ENCODE measurements at places on chromosomes 16 and 17.

DNA sequence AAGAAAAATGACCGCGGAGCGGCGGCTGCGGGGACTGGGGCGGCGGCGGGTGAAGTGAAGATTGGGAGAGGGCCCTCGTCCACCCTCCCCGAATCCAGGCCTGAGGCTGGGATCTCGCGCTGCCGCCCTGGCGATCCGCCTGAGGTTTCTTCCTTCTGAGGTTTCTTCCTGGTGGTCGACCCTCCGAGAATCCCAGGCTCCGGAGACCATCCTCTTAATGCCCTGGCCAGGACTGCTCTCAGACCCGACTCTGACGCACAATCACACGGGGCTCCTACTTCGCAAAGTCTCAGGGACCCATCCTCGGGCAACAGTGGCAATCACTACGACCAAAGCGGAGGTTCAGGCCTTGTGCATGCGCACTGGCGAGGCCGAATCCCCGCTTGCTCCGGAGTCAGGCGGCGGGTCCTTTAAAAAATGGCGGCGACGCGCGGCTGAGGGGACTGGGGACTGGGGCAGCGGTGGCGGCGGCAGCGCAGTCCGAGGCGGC is 18.0 kb upstream of the KCNJ18 start:
- DNase-seq, result no peak

- no peak for DNase-seq
These were observed 15.4 kb downstream of the UBN1 start for GRCh38 chr16:4862639-4863038.

DNA sequence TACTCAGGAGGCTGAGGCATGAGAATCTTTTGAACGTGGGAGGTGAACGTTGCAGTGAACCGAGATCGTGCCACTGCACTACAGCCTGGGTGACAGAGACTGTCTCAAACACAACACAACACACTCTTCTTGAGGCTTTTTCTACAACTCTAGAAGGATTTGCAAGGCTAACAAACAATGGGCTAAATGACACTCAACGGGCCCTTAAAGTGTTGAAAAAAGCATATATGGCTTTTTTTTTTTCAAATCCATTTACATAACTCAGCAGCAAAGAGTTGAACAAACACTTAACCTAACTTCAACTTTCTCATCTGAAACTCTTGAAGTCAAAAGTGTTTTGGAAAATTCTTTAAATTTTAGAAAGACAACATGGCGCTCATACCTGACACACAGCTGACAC is 22.3 kb downstream of the CDR2 start:
- no peak for DNase-seq

DNA sequence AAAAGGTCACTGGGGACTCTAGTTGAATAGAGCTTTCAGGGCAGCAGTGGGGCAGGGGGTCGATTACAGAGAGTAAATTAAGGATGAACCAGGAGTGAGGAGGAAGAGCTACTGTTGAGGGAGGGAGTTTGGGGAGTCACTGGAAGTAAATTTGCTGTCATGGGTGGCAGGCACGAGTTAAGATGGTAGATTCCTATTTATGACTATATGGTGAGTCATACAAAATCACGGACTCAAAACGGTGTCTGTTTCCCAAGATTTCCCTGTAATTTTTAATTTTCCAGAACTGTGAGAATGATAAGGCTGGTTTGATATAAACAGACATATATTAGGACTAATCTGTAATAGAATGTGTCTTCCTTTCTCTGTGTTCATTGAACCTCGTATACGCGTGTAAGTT is 287.6 kb upstream of the GOT2 start:
- no peak for DNase-seq

GRCh38 chr16:56630134-56630533 is 2.3 kb upstream of the MT1M start:
- DNase-seq, result no peak

- no peak for DNase-seq
These were observed 58.9 kb upstream of the CIBAR2 start for GRCh38 chr16:85171004-85171758.

- no peak for DNase-seq
These were observed 27.0 kb downstream of the MRTFB start for GRCh38 chr16:14098081-14098480.

- no peak for DNase-seq
These were observed 132.2 kb upstream of the CDC42EP4 start for GRCh38 chr17:73444021-73444420.

DNA sequence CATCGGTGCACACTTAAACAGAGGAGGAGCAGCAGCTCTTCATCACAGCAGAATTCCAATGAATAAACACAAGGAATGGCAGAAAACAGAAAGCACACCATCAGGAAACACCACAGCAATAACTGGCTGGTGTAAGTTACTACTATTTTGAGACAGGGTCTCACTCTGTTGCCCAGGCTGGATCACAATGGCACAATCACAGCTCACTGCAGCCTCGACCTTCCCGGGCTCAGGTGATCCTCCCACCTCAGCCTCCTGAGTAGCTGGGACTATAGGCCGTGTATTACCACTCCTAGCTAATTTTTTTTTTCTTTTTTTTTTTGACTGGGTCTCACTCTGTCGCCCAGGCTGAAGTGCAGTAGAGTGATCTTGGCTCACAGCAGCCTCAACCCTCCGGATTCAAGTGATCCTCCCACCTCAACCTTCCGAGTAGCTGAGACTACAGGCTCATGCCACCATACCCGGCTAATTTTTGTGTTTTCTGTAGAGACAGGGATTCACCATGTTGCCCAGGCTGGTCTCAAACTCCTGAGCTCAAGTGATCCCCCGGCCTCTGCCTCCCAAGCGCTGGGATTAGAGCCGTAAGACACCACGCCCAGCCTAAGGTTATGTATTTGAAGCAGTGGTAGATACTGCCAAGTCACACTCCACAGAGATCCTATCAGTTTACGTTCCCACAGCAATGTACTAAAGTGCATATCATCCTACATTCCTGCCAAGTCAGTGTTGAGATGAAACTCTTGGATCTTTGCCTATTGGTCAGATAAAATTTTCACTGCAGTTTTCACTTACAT is 20.7 kb downstream of the TRAP1 start:
- DNase-seq, result no peak

GRCh38 chr16:23852794-23853562 is 17.2 kb downstream of the PRKCB start:
- DNase-seq, result no peak

- no peak for DNase-seq
These were observed at the start of gene ACAP1 for GRCh38 chr17:7336240-7337175. Gene ACAP1 (plus strand): TSS chr17:7336529. CDS start chr17:7336735, 206 bp downstream.

- no peak for DNase-seq
These were observed 6.3 kb downstream of the TBC1D16 start for GRCh38 chr17:80029258-80029974.

DNA sequence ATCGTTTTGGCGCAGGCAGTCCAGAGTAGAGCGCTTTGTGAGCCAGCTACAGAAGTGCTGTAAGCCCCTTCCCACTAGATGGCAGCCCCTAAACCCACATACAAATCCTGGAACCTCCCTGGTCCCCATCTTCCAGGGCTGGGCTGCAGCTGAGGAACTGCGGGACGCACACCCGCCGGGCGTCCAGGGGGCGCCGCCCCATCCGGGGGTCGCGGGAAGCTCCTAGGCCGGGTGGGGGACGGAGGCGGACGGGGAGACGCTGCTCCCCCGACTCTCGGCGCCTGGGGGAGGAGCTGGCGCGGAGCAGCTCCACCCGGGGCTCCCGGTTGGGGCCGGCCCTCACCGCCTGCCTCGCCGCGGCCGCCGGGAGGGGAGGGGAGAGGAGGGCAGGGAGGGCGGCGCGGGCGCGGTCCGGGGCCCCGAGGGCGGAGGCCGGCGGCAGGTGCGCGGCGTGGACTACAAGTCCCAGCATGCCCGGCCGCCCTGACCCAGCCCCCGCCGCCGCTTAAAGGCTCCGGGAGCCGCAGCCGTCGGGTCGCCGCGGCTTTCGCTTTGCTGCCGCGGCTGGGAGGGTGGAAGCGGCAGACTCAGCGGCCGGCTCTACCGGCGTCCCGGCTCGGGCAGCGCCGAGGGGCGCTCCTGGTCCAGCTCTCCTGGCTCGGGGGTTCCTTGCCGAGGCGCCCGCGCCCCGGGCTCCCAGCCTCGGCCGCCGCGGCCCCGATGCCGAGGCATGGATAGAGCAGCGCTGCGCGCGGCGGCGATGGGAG is at the start of gene KSR1:
KSR1 (plus strand) TSS at position 535 of the 767 bp plus-strand sequence; CDS start at position 731, 196 bp downstream.
- DNase-seq, result peak; percentile 80

- DNase-seq, result no peak
These were observed 2.2 kb upstream of the ATP6V0A1 start for GRCh38 chr17:42456223-42457106.

GRCh38 chr17:37844158-37844976 is 79.8 kb upstream of the TBC1D3K start:
- no peak for DNase-seq

DNA sequence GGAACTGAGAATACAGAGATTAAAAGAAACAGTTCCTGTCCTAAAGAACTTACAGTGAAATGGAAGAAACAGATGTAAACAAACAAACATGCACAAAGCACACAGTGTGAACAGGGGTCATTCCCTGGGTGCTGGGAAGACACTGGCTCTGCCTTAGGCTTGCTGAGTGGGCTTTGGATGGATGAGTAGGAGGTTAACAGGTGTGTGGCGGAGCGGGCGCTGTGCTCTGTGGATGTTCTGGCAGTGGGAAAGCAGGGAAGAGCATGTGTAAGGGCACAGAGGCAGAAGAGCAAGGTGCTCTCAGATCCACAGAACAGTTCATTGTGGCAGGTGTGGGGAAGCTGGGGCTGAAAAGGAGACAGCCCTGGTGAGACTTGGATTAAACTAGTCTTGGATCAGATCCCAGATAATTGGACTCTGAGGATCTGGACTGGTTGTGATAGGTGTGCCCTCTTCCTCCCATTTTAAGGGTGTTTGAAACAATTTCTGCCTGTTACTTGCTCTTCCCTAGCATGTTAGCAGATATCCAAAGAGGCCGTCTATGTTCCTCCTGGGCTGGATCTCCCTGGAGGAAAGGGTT is 8.1 kb downstream of the HROB start:
- no peak for DNase-seq

GRCh38 chr17:75755990-75756389 is 9.0 kb downstream of the GALK1 start:
- DNase-seq, result no peak

- no peak for DNase-seq
These were observed 9.8 kb downstream of the RHOT1 start for GRCh38 chr17:32152130-32152529.

DNA sequence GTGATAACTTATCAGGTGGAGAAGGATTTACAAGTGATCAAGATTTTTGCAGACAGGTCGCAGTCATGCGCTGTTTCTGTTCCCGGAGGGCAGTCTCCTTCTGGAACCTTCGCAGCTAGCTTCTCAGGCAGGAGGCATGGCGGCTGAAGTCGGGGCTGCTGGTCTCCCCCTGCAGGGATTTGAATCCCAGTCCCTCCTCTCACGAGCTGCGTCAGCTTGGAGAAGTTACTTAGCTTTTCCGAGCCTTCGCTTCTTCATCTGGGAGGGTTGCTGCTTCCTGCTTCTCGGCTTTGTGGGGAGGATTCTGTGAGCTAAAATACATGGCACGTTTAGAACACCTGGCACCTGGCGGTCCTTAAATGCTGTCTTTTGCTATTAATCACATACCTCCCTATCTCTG is 287.8 kb upstream of the FOXF1 start:
- no peak for DNase-seq

GRCh38 chr17:64424324-64424849 is 24.5 kb upstream of the MILR1 start:
- DNase-seq, result no peak

GRCh38 chr17:82134101-82134500 is 36.1 kb upstream of the FASN start:
- DNase-seq, result peak; percentile 39

- no peak for DNase-seq
These were observed 250.5 kb upstream of the C16orf82 start for GRCh38 chr16:26816266-26816665.

- no peak for DNase-seq
These were observed 37.8 kb upstream of the CBX4 start for GRCh38 chr17:79877041-79877440.

GRCh38 chr17:69287168-69287567 is 39.8 kb downstream of the ABCA5 start:
- no peak for DNase-seq

GRCh38 chr17:19457830-19458271 is 46.8 kb downstream of the RNF112 start:
- no peak for DNase-seq

DNA sequence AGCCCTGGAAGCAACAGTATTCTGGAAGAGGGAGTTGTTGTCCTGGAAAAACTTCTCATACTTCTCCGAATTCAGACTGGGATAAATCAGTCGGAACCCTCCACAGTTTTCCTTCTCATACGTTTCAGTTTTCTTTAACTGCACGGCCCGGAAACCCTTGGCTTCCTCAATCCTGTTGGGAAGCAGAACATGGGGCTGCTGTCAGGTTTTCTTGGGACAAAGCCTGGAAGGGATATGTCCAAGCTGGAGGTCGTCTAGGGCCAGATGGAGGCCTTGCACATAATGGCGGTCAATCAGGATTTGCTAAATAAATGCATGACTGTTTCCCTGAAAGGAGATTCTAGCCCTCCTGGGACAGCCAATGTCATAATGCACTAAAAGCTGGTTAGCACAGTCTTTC is 29.2 kb downstream of the TTLL6 start:
- DNase-seq, result no peak

GRCh38 chr16:66026787-66027330 is 339.6 kb upstream of the CDH5 start:
- no peak for DNase-seq

GRCh38 chr16:75099738-75100602 is 16.6 kb downstream of the LDHD start:
- DNase-seq, result no peak

DNA sequence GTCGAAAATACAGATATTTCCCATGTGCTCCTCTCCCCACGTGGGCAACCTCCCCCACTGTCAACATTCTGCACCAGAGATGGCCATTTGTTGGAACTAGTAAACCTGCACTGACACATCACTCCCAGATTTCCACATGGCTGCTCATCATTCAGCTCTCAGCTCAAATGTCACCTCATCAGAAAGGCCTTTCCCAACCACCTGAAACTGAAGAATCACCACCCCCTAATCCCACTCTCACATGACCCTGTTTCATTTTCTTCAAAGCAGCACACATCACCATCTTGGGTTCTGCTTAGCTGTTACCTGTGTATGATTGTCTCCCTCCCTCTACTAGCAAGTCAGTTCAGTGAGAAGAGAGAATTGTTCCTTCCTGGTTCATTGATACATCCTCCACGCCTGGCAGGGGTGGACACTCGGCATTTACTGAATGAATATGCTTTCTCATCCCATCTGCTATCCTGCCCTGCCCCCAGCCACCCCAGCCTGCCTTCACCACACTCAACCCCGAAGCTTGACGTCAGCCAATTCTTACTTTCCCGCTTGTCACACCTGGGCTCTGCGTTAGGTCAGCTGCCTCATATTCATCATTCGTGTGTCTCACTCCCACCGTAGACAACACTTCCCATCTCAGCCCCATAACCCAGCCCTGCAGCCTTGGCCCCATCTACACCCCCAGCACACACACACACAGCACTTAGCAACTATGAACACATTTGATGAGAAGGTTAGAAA is 1.5 kb downstream of the C17orf114 start:
- DNase-seq, result no peak

DNA sequence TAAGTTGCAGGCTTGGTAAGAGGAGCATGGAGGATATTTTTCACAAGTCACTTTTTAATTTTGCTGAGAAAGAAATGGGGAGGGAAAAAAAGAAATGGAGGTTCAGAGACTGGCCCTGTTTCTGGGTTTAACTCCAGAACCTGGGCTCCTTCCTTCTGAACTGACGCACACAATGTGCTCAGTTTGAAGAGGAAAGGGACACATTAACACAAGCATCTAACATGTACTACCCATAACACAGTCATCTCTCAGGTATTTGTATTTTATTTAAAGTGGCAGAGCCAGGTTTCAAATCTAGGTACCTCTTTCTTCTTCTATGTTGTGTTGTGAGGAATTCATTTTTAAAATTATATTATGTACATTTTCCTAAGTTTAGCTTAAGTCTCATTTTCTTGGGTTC is 5.3 kb upstream of the TMEM100 start:
- DNase-seq, result no peak

Data from NCI-H1105 (cell line).